ENCODE measurements at places on chromosomes 4 and X.

GRCh38 chr4:114040319-114041116 lies 61.1 kb upstream of the ARSJ start:
- no peaks in the 10 kb centered on the region for H3K36me3 ChIP-seq
- H3K4me1 ChIP-seq: peaks cover 7% of the 10 kb centered on the region
- no peak overlapping the region for H3K4me3 ChIP-seq
- H3K27ac ChIP-seq: no peak overlapping the region
- peaks cover 13% of the 10 kb centered on the region for H3K27me3 ChIP-seq
- DNase-seq: no peak

GRCh38 chr4:146643812-146644401 lies 5.2 kb downstream of the POU4F2 start:
- no peaks in the 10 kb centered on the region for H3K4me1 ChIP-seq
- no peak overlapping the region for H3K4me3 ChIP-seq
- H3K36me3 ChIP-seq: no peaks in the 10 kb centered on the region
- H3K27me3 ChIP-seq: peaks cover 75% of the 10 kb centered on the region
- H3K27ac ChIP-seq: no peak overlapping the region

- peaks cover 2% of the 10 kb centered on the region for H3K4me1 ChIP-seq
- H3K27me3 ChIP-seq: no peaks in the 10 kb centered on the region
- no peaks in the 10 kb centered on the region for H3K36me3 ChIP-seq
- no peak overlapping the region for H3K27ac ChIP-seq
- no peak overlapping the region for H3K4me3 ChIP-seq
- no peak for DNase-seq
Measured at GRCh38 chrX:110414273-110414672, 55.6 kb downstream of the RTL9 start.

DNA sequence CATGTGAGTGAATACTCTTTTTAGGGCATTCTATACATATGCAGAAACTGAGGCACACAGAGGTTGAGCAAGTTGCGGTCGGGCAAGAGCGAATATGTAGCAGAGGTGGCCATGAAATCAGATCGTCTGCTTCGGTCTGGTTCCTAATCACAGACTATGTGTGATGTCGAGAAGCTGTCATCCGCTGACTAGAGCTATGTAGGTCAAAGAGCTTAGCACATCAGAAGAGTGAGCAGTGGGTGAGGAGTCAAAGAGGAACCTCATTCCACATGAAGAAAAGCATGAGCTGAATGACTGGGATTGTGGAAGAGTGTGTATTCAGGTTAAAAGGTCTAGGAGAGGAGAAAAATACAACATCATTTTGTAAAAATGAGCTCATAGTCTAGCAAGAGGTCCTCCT lies 19.0 kb downstream of the GAB3 start:
- peaks cover 81% of the 10 kb centered on the region for H3K4me1 ChIP-seq
- no peaks in the 10 kb centered on the region for H3K27me3 ChIP-seq
- H3K27ac ChIP-seq: peak overlapping the region; percentile 83
- DNase-seq: no peak
- H3K4me3 ChIP-seq: peak overlapping the region; percentile 62
- peaks cover 23% of the 10 kb centered on the region for H3K36me3 ChIP-seq

- no peak for DNase-seq
- no peak overlapping the region for H3K27ac ChIP-seq
- H3K27me3 ChIP-seq: no peaks in the 10 kb centered on the region
- H3K4me3 ChIP-seq: no peak overlapping the region
- H3K36me3 ChIP-seq: peaks cover 42% of the 10 kb centered on the region
Measured at GRCh38 chr4:55407119-55407518, 11.4 kb downstream of the TMEM165 start.

DNA sequence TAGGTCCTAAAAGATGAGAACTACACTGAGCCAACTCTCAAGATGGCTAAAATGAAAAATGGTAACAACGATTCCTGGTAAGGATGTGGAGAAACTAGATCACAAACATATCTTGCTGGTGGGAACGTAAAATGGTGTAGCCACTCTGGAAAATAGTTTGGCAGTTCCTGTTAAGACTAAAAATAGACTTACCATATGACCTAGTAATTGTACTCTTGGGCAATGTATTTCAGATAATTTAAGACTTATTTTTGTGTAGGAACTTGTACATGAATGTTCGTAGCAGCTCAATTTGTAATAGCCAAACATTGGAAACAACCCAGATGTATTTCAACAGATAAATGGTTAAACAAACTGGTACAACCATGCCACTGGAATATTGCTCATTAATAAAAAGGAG lies 106.2 kb downstream of the HDAC8 start:
- DNase-seq: no peak
- no peak overlapping the region for H3K4me3 ChIP-seq
- no peak overlapping the region for H3K27ac ChIP-seq

DNA sequence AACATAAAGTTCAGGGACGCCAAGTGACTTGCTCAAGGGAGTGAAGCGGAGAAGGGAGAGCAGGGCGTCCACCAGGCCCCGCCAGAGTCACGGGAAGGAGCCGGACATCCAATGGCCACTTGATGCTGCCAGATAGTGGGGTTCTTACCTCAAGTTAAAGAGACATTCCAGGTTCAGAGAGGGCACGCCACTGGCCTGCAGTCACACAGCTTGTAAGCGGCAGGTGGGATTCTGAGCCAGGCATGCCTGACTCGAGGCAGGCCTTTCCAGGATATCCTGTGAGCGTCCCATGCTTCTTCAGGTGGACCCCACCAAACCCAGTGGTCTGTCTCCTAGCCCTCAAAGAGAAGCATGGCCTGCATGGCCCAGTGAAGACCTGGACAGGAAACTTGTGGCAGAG lies 2.4 kb downstream of the MAN2B2 start:
- peaks cover 10% of the 10 kb centered on the region for H3K4me1 ChIP-seq
- H3K36me3 ChIP-seq: peaks cover 37% of the 10 kb centered on the region
- DNase-seq: no peak
- no peak overlapping the region for H3K4me3 ChIP-seq
- no peak overlapping the region for H3K27ac ChIP-seq

- no peaks in the 10 kb centered on the region for H3K27me3 ChIP-seq
- H3K4me1 ChIP-seq: peaks cover 49% of the 10 kb centered on the region
- no peak for DNase-seq
- peak overlapping the region; percentile 80 for H3K4me3 ChIP-seq
- peaks cover 38% of the 10 kb centered on the region for H3K36me3 ChIP-seq
Measured at GRCh38 chrX:15750611-15751154, 12.6 kb downstream of the CA5B start.

DNA sequence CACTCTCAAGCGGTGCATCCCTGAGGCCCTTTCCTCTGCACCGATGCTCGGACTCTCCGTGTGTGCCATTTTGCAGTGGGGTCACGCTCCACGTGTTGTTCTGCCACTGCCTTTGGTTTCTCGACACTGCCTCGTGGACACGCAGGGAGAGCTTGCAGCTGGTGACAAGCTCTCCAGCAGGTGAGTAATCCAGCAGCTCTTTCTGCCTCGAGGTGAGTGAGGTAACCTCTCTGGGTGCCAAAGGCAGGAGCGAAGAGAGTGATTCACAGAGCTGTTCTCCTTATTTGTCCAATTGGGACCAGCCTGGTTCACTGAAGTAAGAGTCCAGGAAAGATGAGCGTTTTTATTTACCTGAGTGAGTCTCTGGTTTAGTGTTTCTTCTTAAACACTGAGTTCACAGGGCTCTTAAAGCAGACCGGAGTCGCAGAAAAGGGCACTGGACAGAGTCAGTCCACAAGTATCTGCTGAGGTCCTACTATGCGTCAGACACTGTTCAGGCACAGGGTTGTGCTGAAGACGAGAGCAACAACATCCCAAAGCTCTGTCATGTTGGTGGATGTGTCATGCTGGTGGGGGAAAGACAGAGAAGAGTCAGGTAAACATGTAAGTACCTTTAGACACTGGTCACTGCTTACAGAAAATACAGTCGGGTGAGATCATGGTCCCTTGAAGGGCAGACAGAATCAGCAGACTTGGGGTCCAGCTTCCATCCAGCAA lies 61.8 kb downstream of the FHDC1 start:
- no peaks in the 10 kb centered on the region for H3K36me3 ChIP-seq
- H3K27ac ChIP-seq: no peak overlapping the region
- H3K4me3 ChIP-seq: no peak overlapping the region
- no peaks in the 10 kb centered on the region for H3K4me1 ChIP-seq
- no peak for DNase-seq

GRCh38 chrX:39577985-39578869 lies 519.5 kb downstream of the BCOR start:
- no peaks in the 10 kb centered on the region for H3K27me3 ChIP-seq
- no peaks in the 10 kb centered on the region for H3K36me3 ChIP-seq
- peaks cover 22% of the 10 kb centered on the region for H3K4me1 ChIP-seq
- peak overlapping the region; percentile 76 for H3K4me3 ChIP-seq
- H3K27ac ChIP-seq: peak overlapping the region; percentile 70
- peak; percentile 71 for DNase-seq

GRCh38 chr4:184850431-184851199 lies 24.8 kb upstream of the ACSL1 start:
- no peaks in the 10 kb centered on the region for H3K27me3 ChIP-seq
- DNase-seq: no peak
- H3K4me1 ChIP-seq: peaks cover 25% of the 10 kb centered on the region
- no peak overlapping the region for H3K27ac ChIP-seq
- no peak overlapping the region for H3K4me3 ChIP-seq
- H3K36me3 ChIP-seq: no peaks in the 10 kb centered on the region

DNA sequence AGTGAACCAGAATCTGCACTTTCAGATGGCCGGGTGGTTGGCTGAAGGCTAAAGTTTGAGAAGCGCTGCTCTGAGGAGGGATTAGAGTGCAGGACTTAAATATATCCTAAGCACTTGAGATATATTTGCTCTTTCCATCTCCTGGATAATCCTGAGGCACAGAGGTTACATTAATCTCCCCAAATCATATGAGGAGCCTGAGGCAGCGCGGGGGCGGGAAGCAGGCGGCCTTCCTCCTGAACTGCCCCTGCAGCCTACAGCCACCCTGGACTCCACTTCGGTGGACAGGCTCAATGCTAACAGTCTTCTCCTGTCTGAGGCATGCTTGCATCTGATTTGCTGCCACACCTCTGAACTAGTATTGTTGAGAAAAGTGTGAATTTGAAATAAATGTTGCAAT lies 72.5 kb downstream of the AFAP1 start:
- peak overlapping the region; percentile 67 for H3K27ac ChIP-seq
- H3K36me3 ChIP-seq: peaks cover 10% of the 10 kb centered on the region
- peaks cover 30% of the 10 kb centered on the region for H3K4me1 ChIP-seq
- no peak overlapping the region for H3K4me3 ChIP-seq

- H3K27ac ChIP-seq: no peak overlapping the region
- H3K4me3 ChIP-seq: no peak overlapping the region
- no peaks in the 10 kb centered on the region for H3K27me3 ChIP-seq
- DNase-seq: no peak
Measured at GRCh38 chr4:98369322-98369721, 108.1 kb downstream of the RAP1GDS1 start.

DNA sequence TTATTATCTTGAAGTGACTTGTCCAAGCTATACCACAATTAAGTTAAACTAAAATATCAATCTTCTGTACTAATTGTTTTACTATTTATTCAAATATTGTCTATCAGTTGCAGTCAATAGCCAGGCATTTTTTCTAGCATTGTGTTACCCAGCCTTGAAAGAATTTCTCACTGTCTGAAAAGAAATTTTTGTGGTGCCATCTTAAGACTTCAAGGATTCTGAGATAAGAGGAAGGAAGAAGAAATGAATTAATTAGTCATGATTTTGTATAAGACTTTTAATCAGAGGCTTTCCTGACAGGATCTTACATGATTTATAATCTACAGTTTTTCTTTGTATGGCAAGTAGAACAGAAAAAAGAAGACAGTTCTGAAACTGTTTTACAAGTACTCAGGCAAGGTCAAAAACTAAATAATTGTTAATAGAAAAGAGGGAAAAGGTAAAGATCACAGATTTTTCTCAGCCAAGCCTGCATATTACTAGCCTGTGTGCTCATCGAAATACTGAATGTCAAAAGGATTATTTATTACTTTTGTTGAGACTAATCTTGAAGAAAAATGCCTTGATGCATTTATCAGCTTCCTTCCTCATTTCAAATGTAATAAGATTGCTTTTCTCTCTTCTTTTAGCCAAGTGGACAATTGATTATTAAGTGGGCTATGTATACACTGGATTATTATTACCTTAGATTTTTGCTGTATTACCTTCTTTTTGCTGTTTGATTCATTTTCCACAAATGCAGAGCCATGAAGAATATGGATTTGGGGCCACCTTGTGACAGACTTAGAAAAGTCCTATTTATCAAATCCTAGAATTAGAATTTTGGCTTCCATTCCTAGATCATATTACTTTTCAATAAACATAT lies 53.8 kb downstream of the CXCL1 start:
- H3K27me3 ChIP-seq: no peaks in the 10 kb centered on the region
- H3K4me1 ChIP-seq: no peaks in the 10 kb centered on the region
- no peaks in the 10 kb centered on the region for H3K36me3 ChIP-seq
- no peak overlapping the region for H3K4me3 ChIP-seq

GRCh38 chr4:74293558-74293957 lies 14.7 kb upstream of the EPGN start:
- H3K36me3 ChIP-seq: no peaks in the 10 kb centered on the region
- no peak overlapping the region for H3K27ac ChIP-seq
- H3K4me1 ChIP-seq: no peaks in the 10 kb centered on the region

- no peaks in the 10 kb centered on the region for H3K4me1 ChIP-seq
- H3K4me3 ChIP-seq: no peak overlapping the region
- H3K36me3 ChIP-seq: no peaks in the 10 kb centered on the region
- H3K27me3 ChIP-seq: peaks cover 4% of the 10 kb centered on the region
Measured at GRCh38 chr4:7487998-7488671, 53.4 kb upstream of the PSAPL1 start.

- DNase-seq: no peak
- H3K27me3 ChIP-seq: no peaks in the 10 kb centered on the region
- no peaks in the 10 kb centered on the region for H3K4me1 ChIP-seq
- H3K4me3 ChIP-seq: no peak overlapping the region
- no peak overlapping the region for H3K27ac ChIP-seq
Measured at GRCh38 chr4:168674866-168675265, 178.0 kb downstream of the PALLD start.

GRCh38 chr4:4990329-4990728 lies 28.9 kb downstream of the CYTL1 start:
- H3K27ac ChIP-seq: no peak overlapping the region
- no peaks in the 10 kb centered on the region for H3K36me3 ChIP-seq
- DNase-seq: no peak
- H3K4me3 ChIP-seq: no peak overlapping the region
- no peaks in the 10 kb centered on the region for H3K27me3 ChIP-seq
- no peaks in the 10 kb centered on the region for H3K4me1 ChIP-seq

DNA sequence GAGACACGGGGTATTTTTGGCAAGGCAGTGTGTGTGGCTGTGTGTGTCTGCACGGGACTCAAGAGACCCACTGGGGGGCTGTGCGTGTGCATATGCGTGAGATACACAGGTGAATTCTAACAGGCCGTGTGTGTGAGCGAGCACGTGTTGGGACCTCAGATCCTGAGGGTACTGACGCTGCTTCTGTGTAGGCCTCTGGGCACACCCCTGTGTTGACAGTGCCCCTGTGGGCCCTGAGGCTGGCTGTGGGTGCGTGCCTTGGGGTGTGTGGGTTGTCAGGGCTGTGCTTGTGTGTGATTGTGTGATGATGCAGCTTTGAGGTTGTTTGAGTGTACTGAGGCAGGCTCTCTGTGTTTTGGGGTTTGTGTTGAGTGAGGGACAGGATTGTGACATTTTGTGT lies 13.9 kb downstream of the FOXP3 start:
- peaks cover 24% of the 10 kb centered on the region for H3K36me3 ChIP-seq
- no peak for DNase-seq
- H3K27ac ChIP-seq: peak overlapping the region; percentile 49
- peaks cover 5% of the 10 kb centered on the region for H3K4me1 ChIP-seq
- H3K27me3 ChIP-seq: no peaks in the 10 kb centered on the region

- H3K36me3 ChIP-seq: no peaks in the 10 kb centered on the region
- no peak overlapping the region for H3K4me3 ChIP-seq
Measured at GRCh38 chrX:9310616-9311015, 154.2 kb upstream of the TBL1X start.

Measured in T-helper 2 cell treated with Interferon-gamma antibody and Interleukin-4, amounts not matched to agents 5 μg/mL and 100 μg/mL, for 36 hours (primary cell).